ENCODE measurements at places on chromosomes 12 and 14.

GRCh38 chr12:66860752-66861750, 182.2 kb upstream of the GRIP1 start:
- DNase-seq = no peak

- DNase-seq = no peak
Observed at GRCh38 chr14:62006116-62006731, 244.0 kb downstream of the SNAPC1 start.

DNA sequence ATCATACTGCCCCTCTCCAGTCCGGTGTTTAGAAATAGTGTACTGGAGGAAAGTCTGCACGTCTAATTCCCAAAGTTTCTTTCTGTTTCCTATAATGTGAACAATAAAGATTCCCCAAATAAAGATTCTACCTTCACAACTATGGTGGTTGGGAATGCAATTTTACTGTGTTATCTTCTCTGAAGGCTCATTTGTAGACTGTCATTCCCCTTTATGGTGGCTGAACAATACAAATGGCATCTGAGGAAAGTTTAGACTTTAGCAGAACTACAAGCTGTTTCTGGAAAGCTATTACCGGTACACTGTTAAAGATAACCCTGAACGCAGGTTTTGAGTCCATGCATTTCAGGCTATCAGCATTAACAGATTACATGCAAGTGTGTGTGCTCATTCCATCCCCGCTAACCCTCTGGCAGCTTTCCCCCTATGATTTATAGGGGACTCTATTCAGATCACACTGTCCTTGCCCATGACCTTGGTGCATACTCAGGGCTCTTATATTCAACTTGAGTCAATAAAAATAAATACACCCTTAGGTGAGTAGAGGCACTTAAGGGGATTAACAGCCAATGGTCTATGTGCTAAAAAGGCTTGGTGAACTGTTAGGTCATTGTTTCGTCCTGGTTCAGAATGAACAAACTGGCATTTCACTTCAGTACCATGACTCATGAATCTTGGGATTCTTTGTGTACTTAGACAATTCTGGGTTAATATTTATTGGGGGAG, 60.7 kb upstream of the PYGL start:
- DNase-seq = no peak

- no peak for DNase-seq
Observed at GRCh38 chr12:110641521-110641920, 27.6 kb downstream of the TCTN1 start.

DNA sequence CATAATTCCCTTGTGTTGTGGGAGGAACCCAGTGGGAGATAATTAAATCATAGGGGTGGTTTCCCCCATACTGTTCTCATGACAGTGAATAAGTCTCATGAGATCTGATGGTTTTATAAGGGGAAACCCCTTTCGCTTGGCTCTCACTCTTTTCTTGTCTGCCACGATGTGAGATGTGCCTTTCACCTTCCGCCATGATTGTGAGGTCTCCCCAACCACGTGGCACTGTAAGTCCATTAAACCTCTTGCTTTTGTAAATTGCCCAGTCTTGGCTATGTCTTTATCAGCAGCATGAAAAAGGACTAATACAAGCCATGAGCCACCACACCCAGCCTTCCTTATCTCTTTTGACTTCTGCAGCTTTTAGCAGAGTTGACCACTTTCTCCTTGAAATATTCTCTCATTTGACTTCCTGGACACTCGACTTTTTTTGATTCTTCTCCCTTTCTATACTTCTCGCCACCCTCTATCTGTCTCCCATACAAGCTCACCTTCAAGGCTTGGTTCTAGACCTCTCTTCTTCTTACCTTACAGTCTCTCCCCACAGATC, 2.3 kb downstream of the MTERF2 start:
- DNase-seq = no peak

- no peak for DNase-seq
Observed at GRCh38 chr14:90576981-90577660, 180.3 kb downstream of the CALM1 start.

DNA sequence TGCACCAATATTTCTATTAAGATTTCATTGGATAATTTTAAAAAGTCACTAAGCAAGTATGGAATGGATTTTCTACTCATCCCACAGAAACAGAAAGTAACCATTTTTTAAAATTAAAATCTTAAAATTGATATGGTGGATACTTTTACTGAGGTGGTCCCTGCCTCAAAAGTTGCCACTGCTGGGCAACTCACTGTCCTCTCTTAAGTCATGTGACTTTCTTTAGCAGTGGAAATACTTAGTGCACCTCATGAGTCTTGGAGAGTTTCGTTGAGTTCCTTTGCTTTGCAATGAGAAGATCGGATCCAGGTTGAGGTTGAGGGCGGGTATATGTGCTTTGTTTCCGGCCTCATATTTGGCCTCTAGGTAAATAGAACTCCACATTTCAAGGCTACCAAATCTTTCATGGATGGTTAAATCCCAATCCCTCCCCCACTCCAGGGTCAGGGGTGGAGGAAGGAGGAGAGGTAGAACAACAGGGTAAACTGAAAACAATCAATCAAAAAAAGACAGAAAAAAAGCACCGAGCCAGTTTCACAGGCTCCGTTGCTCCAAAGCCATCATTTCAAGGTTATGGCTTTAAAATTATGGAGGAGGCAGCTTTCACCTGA, 39.5 kb upstream of the DUSP6 start:
- DNase-seq = no peak

- no peak for DNase-seq
Observed at GRCh38 chr12:66367015-66367667, 64.8 kb downstream of the HELB start.

- no peak for DNase-seq
Observed at GRCh38 chr12:88361493-88361892, 218.8 kb downstream of the KITLG start.

GRCh38 chr14:67480011-67480410, 8.5 kb downstream of the TMEM229B start:
- DNase-seq = no peak

- DNase-seq = no peak
Observed at GRCh38 chr14:24875203-24875838, 174.6 kb downstream of the STXBP6 start.

GRCh38 chr12:2226641-2227040, 173.9 kb downstream of the CACNA1C start:
- no peak for DNase-seq

DNA sequence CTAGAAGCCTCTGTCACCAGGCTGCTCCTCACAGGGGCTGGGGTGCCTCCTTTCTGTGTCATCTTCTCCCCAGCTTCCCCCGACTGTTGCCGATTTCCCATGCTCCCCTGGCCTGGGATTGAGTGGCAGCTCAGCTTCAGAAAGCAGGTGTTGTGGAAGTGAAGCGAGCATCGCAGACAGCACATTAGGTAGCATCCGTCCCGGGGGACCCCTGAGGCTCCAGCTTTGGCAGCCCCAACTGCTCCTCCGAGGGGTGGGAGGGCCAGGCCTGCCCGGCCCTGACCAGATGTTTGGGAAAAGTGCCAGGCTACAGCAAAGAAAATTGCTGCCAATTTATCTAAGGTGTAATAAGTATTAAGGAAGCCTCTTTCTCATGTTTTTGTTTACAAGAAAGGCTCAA, 1045.6 kb downstream of the BCL11B start:
- DNase-seq = no peak

DNA sequence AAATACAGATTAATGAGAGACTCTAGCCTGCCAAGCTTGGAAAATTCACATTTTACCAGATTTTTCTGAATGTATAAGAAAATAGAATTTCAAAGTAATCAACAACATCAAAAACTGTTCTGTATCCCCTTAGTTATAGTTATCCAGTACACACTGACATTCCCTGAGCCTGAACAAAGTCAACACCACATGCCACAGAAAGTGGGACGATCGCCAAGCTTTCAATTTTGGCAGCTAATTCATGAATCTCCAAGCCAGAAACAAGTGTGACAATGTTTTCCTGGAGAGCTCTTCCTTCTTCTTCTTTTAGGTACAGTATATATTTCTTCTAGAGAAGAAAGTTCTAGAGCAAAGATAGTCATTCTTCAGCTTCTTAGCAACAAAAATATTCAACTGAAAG, 290.2 kb downstream of the PRKD1 start:
- DNase-seq = no peak

DNA sequence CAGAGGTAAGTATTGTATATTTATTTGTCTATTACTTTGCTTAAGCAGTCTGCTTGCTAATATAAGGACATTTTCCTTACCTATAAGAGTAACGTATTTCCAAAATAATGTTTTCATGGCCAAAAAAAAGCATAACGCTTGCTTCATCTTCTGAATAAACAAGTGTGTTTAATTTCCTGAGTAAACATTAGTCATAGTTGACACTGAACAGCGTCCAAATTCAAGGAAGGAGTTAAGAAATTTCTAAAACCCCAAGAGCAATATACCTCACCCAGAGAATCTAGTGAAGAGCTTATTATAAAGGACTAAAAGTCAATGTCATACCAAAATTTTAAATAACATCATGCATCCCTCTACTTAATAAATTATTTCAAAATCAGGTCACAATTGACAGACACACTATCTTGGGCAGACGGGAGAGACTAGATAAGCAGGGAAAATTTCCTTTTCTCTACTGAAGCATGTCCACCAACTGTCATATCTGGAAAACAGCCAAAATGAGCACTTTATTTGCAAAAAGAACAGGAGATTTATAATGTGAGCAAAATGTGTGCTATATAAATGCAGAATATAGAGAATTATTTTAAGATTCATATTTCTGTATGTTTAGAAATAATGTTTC, 25.1 kb downstream of the ANKS1B start:
- no peak for DNase-seq

DNA sequence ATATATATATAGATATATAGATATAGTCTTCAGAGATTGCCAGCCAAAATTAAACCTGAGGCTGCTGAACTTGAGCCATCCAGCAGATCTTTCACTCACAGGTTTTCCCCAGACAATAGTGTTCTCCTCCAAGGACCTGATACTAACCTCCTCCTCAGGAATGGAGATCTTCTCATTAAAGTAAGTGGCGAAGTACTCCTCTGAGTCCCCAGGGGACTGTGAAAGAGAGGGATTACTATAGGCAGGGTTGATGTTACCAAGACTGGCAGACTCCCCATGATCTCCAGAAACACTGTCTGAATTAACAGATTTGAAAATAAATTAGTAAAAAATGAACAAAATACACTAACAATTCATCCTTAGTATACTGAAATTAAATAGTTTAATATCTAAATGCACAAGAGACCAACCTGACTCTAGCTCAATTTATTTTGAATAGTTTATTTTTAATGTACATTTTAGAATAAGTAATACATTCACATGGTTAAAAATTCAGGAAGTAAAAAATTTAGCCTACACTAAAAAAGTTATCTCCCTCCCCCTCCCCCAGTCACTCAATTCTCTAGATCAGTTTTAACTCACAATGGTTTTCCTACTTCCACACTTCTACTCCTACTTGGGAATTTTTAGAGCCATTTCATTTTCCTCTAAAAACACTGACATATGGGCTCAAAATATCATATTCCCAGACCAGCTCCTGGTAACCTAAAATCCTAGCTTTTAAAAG, 17.7 kb downstream of the SLC11A2 start:
- no peak for DNase-seq

GRCh38 chr14:38053666-38054065, 154.0 kb upstream of the SSTR1 start:
- DNase-seq = no peak

- DNase-seq = no peak
Observed at GRCh38 chr12:131681257-131681620, 29.7 kb upstream of the SFSWAP start.

- no peak for DNase-seq
Observed at GRCh38 chr14:53622447-53622846, 334.2 kb downstream of the BMP4 start.

- DNase-seq = no peak
Observed at GRCh38 chr14:69207435-69208041, 16.2 kb downstream of the EXD2 start.

GRCh38 chr14:51328772-51329353, 88.8 kb downstream of the TMX1 start:
- no peak for DNase-seq

- DNase-seq = no peak
Observed at GRCh38 chr14:103713304-103714062, 1.8 kb downstream of the XRCC3 start.

GRCh38 chr12:114500775-114501473, 95.0 kb upstream of the TBX5 start:
- DNase-seq = no peak

DNA sequence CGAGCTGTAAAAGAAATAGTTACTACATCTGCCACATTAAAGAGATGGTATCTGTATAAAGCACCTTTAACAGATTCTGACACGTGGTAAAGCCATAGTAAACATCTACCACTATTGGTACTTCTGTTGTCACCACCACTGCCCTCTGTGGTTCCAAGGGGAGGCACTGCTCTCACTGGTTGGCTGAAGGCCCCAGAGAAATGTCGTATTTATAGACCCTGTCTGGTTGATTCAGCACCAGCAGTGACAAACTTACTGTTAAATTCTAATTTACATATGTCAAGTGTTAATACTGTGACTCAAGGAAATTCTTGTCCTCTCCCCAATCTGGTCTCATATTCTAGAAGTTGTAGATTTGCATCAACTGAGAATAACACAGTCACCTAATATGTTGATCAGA, 281.1 kb downstream of the ERC1 start:
- DNase-seq = no peak

DNA sequence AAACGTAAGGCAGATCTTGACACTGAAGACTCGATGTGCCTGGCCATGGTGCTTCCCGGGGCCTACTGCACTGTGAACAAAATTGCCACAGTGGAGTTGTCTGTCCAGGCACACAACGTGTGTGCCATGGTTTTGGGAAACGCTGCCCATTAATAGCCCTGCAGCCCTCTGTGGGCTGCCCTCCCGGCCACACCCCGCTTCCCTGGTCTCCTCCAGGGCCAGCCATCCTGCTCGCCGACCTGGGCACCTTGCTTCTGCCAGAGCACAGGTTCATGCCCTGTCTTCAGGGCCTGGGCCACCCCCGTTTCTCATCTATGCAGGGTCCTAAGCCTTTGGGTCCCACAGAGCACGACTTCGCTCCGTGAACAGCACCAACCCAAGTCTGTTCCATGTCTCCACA, 18.9 kb downstream of the MEG3 start:
- no peak for DNase-seq

DNA sequence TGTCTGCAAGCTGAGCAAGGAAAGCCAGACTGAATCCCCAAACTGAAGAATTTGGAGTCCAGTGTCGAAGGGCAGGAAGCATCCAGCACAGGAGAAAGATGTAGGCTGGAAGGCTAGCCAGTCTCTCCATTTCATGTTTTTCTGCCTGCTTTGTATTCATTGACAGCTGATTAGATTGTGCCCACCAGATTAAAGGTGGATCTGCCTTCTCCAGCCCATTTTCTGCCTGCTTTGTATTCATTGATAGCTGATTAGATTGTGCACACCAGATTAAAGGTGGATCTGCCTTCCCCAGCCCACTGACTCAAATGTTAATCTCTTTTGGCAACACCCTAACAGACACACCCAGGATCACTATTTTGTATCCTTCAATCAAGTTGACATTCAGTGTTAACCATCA, 85.3 kb downstream of the PLBD1 start:
- no peak for DNase-seq

DNA sequence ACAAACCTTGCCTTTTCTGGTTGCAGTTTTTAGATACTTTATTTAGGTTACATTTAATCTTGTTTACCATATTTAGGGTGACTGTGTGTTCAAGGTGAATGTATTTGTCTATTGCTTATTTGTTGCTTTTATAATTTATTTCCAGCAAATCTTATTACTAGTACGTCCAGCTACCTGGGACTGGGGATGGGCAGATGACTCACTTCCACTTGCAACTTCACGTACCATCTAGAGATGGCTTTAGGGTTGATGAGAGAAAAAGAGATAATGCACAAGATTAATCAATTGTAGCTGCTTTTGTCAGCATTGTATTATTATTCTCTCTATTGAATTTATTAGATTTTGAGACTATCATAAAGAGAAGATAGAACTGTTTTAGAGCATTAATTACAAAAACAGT, 5.1 kb downstream of the MIPOL1 start:
- no peak for DNase-seq
